Natural killer cell treated with Interleukin-12 subunit alpha and Interleukin-12 subunit beta and Interleukin-15 and Interleukin-18, amount 100 ng/mL, for 72 hours (primary cell): ENCODE measurements at places on chromosomes 16 and 17. TPM values are rescaled to one million over a fixed set of nuclear protein-coding genes. Genes with fewer than 3 reads are reported as not detected.

DNA sequence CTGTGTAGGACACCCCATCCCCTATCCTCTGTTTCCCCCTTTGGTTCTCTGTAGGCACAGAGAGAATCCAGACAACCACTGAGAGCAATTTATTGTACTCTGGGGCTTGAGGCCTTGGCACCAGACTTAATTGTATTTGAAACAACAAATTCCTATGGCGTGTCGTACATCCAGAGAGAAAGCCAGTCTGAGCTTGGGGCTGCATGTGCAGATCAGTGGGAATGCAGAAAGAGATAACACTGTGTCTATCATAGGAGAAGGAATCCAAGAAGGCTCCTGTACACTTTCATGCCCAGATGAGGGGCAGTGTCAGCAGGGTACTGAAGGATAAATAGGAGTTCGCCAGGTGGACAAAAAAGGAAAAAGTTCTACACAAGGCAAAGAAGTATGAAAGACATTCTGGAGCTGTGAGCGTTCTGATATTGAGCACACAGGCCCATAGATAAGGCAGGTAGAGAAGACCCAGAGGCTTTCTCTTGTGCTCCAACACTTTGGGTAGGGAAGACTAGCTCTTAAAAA lies 22.0 kb upstream of the IL4R start:
- no peak for DNase-seq
- peaks cover 13% of the 10 kb centered on the region for H3K4me1 ChIP-seq
- H3K4me3 ChIP-seq = no peak overlapping the region
- no peaks in the 10 kb centered on the region for H3K36me3 ChIP-seq

DNA sequence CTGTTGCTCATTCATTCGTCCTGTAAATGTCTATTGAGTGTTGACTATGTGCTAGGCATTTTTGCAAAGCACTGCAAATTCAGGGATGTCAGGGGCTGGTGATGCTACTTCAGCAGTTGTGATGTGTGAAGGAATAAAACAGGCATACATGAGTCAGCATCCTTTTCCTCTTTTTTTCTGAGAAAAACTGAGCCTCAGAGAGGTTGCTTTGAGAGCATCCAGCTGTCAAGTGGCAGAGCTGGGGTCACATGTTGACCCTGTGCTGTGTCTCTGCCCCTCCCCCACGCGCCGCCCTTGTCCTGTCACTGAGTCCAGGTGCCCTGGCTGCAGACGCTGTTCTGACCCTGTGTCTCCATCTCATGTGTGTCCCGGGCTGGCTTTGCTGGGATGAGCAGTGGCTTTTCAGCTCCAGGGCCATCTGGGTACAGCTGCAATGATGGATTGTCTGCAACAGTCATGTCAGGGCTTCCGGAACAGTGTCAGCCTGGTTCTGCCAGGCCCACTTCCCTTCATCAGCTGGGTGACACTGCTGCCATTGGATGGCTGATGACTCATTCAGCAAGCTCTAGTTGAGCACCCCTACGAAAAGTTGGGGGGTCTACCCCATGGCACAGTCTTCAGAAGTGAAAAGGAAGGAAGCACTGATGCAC lies 14.9 kb downstream of the SEC14L5 start:
- peak overlapping the region; percentile 28 for H3K4me3 ChIP-seq
- H3K36me3 ChIP-seq = no peaks in the 10 kb centered on the region
- peaks cover 16% of the 10 kb centered on the region for H3K4me1 ChIP-seq
- no peak overlapping the region for H3K27ac ChIP-seq
- no peak for DNase-seq
- H3K27me3 ChIP-seq = peaks cover 6% of the 10 kb centered on the region

GRCh38 chr16:1150511-1150982 lies 2.4 kb upstream of the CACNA1H start:
- peak overlapping the region; percentile 38 for H3K4me3 ChIP-seq
- H3K27ac ChIP-seq = no peak overlapping the region
- H3K36me3 ChIP-seq = no peaks in the 10 kb centered on the region
- DNase-seq = no peak
- H3K27me3 ChIP-seq = peaks cover 3% of the 10 kb centered on the region
- no peaks in the 10 kb centered on the region for H3K4me1 ChIP-seq

DNA sequence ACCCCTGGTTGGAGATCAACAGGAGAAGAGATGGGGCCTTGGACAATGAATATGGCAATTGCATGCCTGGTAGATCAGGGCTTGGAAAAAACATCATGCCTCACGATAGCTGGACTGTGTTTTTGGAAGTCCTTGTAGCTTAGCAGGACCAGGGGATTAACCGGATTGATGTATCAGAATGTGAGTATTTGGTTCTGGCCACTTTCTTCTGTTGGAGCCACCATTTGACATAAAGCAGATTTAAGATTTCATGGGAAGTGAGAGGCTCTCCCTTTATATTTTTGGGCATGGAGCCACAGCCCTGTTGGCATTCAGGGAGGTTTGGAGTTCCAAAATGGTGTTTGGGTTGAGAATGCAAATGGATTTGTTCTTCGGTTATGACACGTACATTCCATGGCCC lies 424.7 kb upstream of the MAF start:
- H3K4me3 ChIP-seq = no peak overlapping the region
- H3K36me3 ChIP-seq = no peaks in the 10 kb centered on the region
- DNase-seq = no peak

MYO15B gene
- total RNA-seq = 66.7 TPM
